ENCODE measurements at places on chromosomes 7 and 10. TPM values are rescaled to one million over a fixed set of nuclear protein-coding genes. Genes with fewer than 3 reads are reported as not detected.

The CCZ1B gene
- total RNA-seq, result 37.3 TPM

The C7orf57 gene
- total RNA-seq, result 0.62 TPM

The GPC2 gene
- total RNA-seq, result 7.4 TPM

The AKR1C2 gene
- total RNA-seq, result 50.4 TPM

The CELF2 gene
- 0.10 TPM for total RNA-seq

The LIPK gene
- total RNA-seq, result not detected

The AOC1 gene
- total RNA-seq, result not detected

The CYP2C19 gene
- not detected for total RNA-seq

The CLRN3 gene
- not detected for total RNA-seq

The MGMT gene
- not detected for total RNA-seq

The PLAC9 gene
- total RNA-seq, result not detected

The LOXL4 gene
- 24.9 TPM for total RNA-seq

The GRM3 gene
- not detected for total RNA-seq

The GIMAP8 gene
- not detected for total RNA-seq

The NEUROG3 gene
- total RNA-seq, result not detected

The DGKI gene
- 0.29 TPM for total RNA-seq

The AMZ1 gene
- total RNA-seq, result 0.28 TPM

The TFPI2 gene
- total RNA-seq, result 6.5 TPM

The CCDC7 gene
- total RNA-seq, result 7.4 TPM

The DNAH11 gene
- 6.2 TPM for total RNA-seq

The TUBAL3 gene
- not detected for total RNA-seq

The GOLGA7B gene
- 1.2 TPM for total RNA-seq

The LIPM gene
- total RNA-seq, result not detected

The FFAR4 gene
- total RNA-seq, result not detected

The ITGB8 gene
- total RNA-seq, result 17.8 TPM

The PPP1R17 gene
- total RNA-seq, result not detected

The PDE6C gene
- total RNA-seq, result not detected

The SRRM3 gene
- 18.5 TPM for total RNA-seq

The ZNF722 gene
- not detected for total RNA-seq

Data from A172 (cell line).